ENCODE measurements at places on chromosomes 5 and 9.

GRCh38 chr9:131111854-131112311 is 13.5 kb upstream of the NUP214 start:
- no peak overlapping the region for H3K4me3 ChIP-seq
- H3K27me3 ChIP-seq, result peaks cover 5% of the 10 kb centered on the region
- no peaks in the 10 kb centered on the region for H3K36me3 ChIP-seq
- no peak for DNase-seq

DNA sequence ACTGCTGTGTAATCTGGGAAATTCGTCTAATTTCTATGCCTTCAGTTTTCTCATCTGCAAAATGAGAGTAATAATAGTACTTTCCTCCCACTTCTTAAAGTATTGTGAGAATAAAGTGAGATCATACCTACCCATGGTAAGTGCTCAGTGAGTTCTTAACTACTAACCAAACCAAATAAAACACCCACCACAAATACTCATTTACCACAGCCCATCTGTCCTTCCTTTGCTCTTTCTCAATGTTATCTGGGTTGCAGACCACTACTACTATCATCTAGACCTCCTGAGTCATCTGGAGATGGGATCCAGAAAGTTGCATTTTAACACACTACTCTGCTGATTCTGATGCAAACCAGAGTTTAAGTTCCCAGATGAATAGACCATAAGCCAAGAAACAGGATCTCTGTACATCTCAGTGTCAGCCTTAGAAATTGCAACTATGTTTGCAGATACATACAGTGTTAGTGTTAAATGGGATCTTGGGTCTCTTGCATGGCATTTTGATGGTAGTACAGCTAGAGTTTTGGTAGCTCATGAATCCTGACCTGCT is 105.4 kb upstream of the ATP10B start:
- H3K27ac ChIP-seq, result no peak overlapping the region
- H3K36me3 ChIP-seq, result no peaks in the 10 kb centered on the region
- H3K4me3 ChIP-seq, result no peak overlapping the region
- H3K27me3 ChIP-seq, result peaks cover 6% of the 10 kb centered on the region
- DNase-seq, result no peak
- H3K4me1 ChIP-seq, result no peaks in the 10 kb centered on the region

GRCh38 chr9:78213712-78214111 is 22.2 kb upstream of the CEP78 start:
- no peaks in the 10 kb centered on the region for H3K27me3 ChIP-seq
- peaks cover 43% of the 10 kb centered on the region for H3K4me1 ChIP-seq
- no peak overlapping the region for H3K27ac ChIP-seq

GRCh38 chr5:96093340-96093739 is 131.7 kb upstream of the ELL2 start:
- no peak for DNase-seq
- peaks cover 6% of the 10 kb centered on the region for H3K4me1 ChIP-seq
- H3K27ac ChIP-seq, result no peak overlapping the region
- H3K4me3 ChIP-seq, result no peak overlapping the region
- no peaks in the 10 kb centered on the region for H3K36me3 ChIP-seq

DNA sequence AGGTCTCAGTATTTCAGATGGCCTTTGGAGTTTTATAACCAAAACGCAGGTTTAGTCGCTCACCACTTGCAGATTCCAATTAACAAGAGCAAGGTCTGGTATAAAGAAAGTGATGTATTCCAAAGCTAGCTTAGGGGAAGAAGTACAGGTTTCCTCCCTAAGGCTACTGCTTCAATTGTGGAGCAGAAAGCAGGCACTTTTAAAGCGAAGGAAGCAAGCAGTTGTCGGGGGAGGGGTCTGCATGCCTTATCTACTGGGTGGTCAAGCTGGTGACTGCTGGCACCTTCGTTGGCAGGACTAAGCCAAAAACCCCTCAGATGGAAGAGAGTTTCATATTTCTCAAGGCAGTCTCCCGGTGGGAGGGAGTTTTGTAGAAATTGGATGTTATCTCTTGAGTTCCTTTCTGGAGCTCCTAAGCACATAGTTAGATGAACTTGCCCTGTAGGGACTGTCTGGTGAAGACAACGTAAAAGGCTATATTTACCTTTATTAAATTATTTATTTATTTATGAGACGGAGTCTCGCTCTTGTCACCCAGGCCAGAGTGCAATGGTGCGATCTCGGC is 1.6 kb upstream of the TMEM245 start:
- no peak overlapping the region for H3K27ac ChIP-seq
- H3K4me1 ChIP-seq, result peaks cover 32% of the 10 kb centered on the region
- H3K27me3 ChIP-seq, result no peaks in the 10 kb centered on the region
- H3K4me3 ChIP-seq, result no peak overlapping the region
- peaks cover 25% of the 10 kb centered on the region for H3K36me3 ChIP-seq

GRCh38 chr9:20065796-20066700 is 277.2 kb upstream of the SLC24A2 start:
- H3K36me3 ChIP-seq, result no peaks in the 10 kb centered on the region
- H3K27ac ChIP-seq, result no peak overlapping the region
- no peaks in the 10 kb centered on the region for H3K27me3 ChIP-seq
- peaks cover 19% of the 10 kb centered on the region for H3K4me1 ChIP-seq
- no peak overlapping the region for H3K4me3 ChIP-seq
- no peak for DNase-seq

DNA sequence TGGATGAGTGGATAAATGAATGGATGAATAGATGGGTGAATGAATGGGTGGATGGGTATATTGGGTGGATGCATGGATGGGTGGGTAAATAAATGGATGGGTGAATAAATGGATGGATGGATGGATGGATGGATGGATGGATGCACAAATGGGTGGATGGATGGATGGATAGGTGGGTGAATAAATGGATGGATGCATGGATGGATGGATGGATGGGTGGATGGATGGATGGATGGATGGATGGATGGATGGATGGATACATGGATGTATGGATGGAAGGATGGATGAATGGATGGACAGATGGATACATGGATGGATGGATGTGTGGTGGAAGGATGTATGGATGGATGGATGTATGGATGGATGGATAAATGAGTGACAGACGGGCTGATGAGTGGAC is 113.5 kb upstream of the SARDH start:
- no peaks in the 10 kb centered on the region for H3K36me3 ChIP-seq
- no peak for DNase-seq
- H3K27ac ChIP-seq, result no peak overlapping the region

- H3K4me1 ChIP-seq, result peaks cover 10% of the 10 kb centered on the region
- no peaks in the 10 kb centered on the region for H3K36me3 ChIP-seq
- H3K27me3 ChIP-seq, result no peaks in the 10 kb centered on the region
Observed at GRCh38 chr5:146706321-146706972, 172.1 kb downstream of the PPP2R2B start.

- no peaks in the 10 kb centered on the region for H3K4me1 ChIP-seq
- no peak overlapping the region for H3K27ac ChIP-seq
- H3K4me3 ChIP-seq, result no peak overlapping the region
- peaks cover 25% of the 10 kb centered on the region for H3K27me3 ChIP-seq
- no peaks in the 10 kb centered on the region for H3K36me3 ChIP-seq
Observed at GRCh38 chr5:148224117-148224742, 14.1 kb upstream of the MARCOL start.

All from activated T-cell treated with anti-CD3 and anti-CD28 coated beads, Interleukin-2, amount 50 U/mL, for 24 hours (primary cell).